ENCODE measurements at places on chromosomes 11 and 22.

DNA sequence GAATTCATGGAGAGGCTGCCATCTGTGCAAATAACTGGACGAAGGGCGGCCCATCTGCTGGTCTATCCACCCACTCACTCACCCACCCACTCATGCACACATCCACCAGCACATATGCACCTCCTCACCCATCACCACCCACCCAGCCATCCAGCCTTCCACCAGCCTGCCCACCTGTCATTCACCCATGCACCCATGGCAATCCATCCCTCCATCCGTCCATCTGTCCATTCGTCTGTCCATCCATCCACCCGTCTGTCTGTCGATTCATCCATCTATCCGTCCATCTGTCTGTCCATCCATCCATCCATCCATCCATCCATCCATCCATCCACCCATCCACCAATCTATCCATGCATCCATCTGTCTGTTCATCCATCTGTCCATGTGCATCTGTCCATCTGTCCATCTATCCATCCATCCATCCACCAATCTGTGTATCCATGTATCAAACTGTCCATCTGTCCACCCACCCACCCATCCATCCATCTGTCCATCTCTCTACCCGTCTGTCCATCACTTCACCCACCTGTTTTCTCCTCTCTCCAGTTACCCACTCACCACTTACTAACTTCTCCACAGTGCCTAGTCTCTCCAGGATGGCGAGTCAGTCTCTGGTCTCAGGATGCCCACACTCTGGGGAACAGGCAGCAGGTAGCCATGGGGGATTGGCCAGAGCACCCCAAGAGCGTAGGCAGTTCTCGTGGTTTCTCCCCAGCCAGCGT, 8.9 kb downstream of the TRPM5 start:
- no peak for DNase-seq

GRCh38 chr11:24872186-24872585, 375.3 kb downstream of the LUZP2 start:
- DNase-seq, result no peak

DNA sequence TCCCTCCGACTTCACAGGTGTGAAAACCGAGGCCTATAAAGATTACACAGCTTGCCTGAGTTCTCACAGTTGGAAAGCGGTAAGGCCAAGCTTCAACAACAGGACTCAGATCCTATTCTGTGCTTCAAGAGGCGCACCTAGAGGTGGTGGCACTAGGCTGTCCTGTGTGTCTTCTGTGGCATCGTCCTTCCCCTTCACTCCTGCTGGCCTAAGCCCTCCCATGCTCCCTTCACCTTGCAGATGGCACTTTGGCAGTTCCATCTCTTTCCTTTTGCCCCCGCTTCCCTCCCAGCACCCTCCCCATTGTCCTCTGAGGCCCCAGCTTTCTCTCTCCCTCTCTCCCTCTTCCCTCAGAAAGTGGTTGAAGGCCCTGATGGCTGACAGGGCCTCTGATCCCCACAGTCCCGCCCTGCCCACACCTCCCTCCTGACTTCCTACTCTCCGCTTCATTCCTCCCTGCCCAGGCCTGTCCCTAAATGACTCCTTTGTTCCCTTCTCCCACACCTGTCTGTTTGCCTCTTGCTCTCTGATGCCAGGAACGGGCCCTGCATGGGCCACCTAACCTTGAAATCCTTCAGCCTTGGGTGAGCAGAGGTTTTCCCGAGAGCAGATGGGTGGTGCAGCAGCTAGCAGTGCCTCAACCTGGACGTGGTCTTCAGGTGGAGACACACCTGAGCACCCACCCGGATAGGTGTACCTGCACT, 5.8 kb downstream of the TRIM29 start:
- DNase-seq, result no peak

DNA sequence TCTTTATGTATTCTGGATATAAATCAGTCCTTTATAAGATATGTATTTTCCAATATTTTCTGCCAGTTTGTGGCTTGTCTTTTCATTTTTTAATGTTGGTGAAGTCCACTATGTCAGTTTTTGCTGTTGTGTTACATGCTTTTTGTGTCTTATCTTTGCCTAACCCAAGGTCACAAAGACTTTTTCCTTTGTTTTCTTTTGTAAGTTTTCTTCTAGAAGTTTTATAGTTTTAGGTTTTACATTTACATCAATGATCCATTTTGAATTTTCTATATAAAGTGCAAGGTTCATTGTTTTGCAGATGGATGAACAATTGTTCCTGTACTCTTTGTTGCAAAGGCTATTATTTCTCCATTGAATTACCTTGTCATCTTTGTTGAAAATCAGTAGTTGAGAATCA, 69.3 kb downstream of the UVRAG start:
- no peak for DNase-seq

- no peak for DNase-seq
These were observed 887 bp downstream of the TRPC6 start for GRCh38 chr11:101582989-101583250.

DNA sequence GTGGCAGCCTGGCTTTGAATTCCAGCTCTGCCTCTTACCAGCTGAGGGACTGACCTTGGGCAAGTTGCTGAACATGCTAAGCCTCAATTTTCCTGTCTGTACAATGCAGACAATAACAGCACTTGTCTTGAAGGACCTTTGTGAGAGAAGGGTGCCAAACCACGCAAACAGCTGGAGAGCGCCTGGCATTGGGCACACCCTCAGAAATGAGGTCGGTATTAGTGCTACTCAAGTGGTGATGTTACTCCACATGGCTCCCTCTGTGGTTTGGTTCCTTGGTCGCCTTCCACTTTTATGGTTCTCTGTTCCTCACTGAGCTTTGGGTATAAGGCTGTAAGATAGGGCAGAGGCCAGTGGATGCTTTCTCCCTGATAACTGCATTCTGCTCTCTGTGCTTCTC, 8.2 kb downstream of the UBASH3B start:
- DNase-seq, result no peak

DNA sequence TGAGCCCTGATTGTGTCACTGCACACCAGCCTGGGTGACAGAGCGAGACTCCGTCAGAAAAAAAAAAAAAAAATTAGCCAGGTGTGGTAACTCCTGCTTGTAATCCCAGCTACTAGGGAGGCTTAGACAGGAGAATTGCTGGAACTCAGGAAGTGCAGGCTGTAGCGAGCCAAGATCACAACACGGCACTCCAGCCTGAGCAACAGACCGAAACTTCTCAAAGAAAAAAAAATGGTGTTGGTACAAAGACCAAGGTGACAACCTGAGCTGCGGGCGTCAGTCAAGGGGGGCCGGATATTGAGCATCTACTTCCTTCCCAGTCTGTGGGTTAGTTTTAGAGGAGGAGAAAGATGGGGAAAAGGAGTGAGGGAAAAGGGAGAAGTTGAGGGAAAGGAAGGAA, 48.5 kb upstream of the HSPA8 start:
- no peak for DNase-seq

DNA sequence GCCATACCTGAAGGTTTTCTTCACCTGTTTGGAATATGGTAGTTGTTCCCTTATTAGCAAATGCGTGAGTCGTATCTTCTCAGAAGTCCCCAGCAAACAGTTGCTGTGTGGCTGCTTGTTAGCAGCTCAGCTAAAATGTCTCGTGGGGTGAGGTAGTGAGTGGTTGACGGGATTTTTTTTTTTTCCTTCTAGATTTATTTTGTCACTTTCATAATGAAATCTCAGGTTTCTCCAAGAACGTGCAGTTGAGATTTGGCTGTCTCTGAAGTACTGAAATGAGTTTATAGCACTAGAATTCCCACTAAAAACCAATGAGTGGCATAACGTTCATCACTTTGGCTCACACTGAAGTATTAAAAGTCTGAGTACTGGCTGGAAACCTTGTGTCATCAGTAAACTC, 16.8 kb downstream of the RCN1 start:
- no peak for DNase-seq

DNA sequence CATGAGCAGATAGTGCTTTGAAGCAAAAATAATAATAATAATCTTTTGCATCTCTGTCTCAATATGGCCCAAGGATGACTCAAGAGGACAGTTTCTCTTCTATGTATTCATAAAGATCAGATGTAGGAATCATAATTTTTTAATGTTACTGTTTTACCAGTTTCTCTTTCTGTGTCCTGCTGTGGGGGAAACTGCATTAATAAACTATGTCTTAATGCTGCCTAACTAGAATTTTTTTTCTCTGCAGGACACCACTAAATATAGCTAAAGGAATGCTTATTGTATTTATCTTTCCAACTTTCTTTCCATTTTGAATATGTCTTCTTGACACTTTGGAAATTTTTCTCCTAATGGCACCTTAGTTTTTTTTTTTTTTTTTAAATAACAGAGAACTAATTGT, 6.5 kb downstream of the FJX1 start:
- no peak for DNase-seq

- DNase-seq, result no peak
These were observed 78.5 kb downstream of the DKK3 start for GRCh38 chr11:11929920-11930319.

DNA sequence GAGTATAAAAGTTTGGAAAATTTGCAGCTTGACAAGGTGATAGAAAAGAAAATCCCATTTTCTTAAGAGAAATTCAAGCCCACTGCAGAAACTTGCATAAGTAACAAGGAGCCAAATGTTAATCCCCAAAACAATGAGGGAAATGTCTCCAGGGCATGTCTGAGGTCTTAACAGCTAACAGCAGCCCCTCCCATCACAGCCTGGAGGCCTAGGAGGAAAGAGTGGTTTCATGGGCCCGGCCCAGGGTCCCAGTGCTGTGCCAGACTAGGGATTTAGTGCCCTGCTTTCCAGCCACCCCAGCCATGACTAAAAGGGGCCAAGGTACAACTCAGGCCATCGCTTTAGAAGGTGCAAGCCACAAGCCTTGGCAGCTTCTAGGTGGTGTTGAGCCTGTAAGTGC, 123.7 kb upstream of the TRPC6 start:
- no peak for DNase-seq

GRCh38 chr22:40855979-40856512, 393 bp downstream of the ST13 start:
- DNase-seq, result no peak

DNA sequence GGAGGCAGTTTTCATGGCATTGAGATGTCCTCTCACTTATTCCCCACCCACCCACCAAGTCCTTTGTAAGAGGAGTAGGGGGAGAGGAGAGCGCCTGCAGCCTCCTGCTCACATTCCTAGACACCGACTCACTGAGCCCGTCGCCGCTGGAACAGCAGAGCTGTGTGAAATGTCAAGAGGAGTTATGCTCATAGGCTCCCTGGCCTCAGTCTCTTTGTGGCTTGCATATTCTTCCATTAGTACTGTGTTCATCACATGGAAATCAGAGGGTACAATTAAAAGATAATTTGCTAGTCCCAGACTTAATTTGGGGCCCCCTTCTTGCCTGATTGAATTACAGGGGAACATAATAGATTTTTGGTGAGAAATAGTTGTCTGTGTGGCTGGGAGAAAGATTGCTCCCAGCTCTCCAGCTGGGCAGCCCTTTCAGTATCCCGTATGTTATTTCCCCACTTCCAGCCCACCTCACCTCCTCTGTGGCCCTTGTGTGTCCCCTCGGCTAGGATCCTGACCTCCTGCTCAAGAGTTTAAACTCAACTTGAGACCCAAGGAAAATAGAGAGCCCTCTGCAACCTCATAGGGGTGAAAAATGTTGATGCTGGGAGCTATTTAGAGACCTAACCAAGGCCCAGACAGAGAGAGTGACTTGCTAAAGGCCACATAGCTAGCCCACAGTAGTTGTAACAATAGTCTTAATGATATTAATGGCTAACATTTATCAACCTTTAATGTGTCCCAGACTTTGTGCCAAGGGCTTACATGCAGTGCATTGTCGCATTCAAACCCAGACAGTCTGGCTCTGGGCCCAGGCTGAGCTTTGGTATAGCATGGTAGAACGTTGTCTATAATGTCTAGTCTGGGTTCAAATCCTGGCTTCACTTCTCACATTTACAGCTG, 32.2 kb downstream of the LIMK2 start:
- no peak for DNase-seq

DNA sequence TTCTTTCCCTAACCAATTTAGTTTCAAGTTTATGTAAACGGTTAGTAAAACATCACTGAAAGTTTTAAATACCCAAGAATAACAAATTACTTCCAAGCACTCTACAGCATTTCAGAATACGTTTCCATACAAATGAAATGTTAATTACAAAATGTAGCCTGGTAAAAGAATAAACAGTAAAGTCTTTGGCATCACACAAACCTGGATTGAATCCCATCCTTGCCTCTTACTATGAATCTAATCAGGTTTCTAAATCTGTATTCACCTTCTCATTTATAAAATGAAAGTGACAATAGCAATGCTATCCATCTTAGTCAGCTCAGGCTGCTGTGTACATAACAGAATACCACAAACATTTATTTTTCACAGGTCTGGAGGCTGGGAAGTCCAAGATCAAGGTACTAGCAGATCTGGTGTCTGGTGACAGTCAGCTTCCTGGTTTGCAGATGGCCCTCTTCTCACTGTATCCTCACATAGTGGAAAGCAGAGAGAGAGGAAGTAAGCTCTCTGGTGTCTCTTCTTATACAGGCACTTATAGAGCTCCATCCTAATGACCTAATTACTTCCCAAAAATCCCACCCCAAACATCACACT, 19.2 kb downstream of the FAM168A start:
- no peak for DNase-seq

- peak; percentile 65 for DNase-seq
These were observed 11.5 kb downstream of the CSNK1E start for GRCh38 chr22:38305471-38306448.

- DNase-seq, result no peak
These were observed 113.6 kb downstream of the SIK3 start for GRCh38 chr11:116984589-116984988.

GRCh38 chr11:33222052-33222750, 35.0 kb upstream of the HIPK3 start:
- no peak for DNase-seq

- no peak for DNase-seq
These were observed 30.4 kb downstream of the CARS1 start for GRCh38 chr11:3026803-3027202.

DNA sequence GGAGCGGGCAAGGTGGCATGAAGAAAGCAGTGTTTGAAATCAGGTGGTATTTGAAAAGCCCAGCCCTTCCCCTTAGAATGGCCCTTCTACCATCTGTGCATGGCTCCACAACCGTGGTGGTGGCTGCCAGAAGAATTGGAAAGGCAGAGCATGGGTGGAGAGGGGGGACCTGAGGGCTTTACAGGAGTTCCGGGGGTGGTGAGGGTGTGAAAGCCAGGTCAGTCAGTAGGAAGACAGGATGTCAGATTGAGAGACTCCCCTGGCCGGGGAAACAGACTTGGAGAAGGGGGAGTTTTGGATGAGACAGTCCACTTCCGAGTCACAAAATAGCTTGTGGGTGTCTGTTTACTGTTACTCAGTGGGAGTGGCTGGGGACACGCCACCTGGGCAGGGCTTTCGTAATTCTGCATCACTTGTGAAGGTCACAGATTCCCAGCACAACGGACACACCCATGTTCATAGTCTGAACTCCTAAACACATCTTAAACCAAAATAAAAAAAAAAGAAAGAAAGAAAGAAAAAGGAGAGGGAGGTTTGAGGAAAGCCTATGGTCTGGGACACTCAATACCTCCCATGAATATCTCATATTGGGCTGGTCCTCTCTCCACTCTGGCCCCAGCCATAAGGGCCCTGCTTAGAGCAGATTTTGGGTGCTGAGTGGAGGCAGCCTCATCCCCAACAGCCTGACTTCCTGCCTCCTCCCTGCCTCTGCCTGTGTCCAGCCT, 24.4 kb upstream of the SMIM35 start:
- no peak for DNase-seq
